ENCODE measurements at places on chromosomes 5 and 9.

GRCh38 chr5:148542812-148543211 lies 111.5 kb downstream of the HTR4 start:
- DNase-seq: peak; percentile 55

DNA sequence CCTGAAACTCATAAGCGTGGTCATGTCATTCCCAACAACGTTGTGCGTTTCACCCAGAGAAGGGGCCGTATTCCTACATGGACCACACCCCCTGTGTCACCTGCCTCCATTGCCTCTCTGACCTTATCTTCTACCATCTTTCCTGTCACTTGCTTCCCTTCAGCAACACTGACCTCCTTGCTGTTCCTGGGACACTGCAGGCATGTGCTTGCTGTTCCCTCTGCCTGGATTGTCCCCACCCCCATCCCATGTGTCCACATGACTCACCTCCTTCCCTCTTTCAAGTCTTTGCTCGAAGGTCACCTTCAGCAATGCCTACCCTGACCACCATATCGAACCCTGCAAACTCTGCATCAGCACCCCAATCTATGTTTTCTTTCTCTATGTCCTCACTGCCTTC lies 133.2 kb upstream of the ZNF618 start:
- DNase-seq: no peak

- DNase-seq: no peak
Observed at GRCh38 chr5:75414241-75414640, 77.2 kb downstream of the HMGCR start.

GRCh38 chr9:113646491-113646890 lies 183.0 kb downstream of the RGS3 start:
- DNase-seq: no peak

- DNase-seq: no peak
Observed at GRCh38 chr5:139701056-139701741, 53.0 kb downstream of the CXXC5 start.

- DNase-seq: no peak
Observed at GRCh38 chr5:163731256-163731655, 225.8 kb downstream of the MAT2B start.

DNA sequence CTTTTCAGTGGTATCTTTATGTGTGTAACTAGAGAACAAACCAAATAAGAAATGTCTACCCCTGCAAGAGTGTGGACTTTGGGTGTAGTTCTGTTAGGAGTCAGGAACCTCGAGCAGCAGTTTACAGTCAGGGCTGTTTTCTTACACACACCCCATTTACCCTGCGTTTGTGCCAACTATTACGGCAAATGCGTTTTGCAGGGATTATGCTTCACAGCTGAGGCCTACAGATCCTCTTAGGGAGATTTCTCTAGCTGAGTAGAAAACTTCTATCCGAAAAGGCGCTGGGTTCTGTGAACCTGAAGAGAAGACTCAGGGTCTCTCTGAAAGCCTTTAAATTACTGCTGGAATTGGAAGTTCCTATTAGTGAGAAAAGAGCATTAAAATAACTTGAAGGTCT lies 51.4 kb downstream of the ACER2 start:
- DNase-seq: no peak

- DNase-seq: no peak
Observed at GRCh38 chr9:14326264-14326826, 12.4 kb upstream of the NFIB start.

DNA sequence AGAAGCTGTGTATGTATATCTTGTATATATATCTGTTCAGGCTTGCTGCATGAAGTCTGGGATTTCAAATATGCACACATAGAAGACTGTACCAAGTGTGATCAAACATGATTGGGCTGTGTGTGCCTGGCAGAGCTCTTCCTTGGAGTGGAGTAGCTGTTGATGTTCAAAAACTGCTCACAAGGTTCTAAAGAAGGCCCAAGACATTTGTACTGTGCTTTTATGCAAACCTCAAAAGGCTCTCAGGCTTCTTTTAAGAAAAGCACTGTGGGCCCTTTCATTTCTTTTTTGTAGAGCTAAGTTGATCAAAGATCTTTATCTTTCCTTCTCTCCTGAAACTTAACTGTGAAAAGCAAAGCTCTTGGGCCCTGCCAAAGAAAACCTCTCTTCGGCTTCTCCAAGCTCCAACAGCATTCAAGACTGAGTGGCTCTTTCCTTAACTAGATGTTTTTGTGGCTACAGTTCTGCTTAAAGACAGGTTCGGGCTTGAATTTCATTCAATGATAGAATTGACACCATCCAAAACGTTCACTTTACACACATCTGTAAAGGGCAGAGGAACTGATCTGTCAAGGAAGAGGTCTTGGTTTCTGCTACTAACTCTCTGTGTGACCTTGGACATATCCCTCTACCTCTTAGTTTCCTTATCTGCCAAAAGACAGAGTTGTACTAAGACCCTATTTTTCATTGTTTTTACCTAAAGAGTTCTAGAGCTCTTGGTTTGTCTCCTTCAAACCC lies 105.8 kb upstream of the IL6ST start:
- DNase-seq: no peak

DNA sequence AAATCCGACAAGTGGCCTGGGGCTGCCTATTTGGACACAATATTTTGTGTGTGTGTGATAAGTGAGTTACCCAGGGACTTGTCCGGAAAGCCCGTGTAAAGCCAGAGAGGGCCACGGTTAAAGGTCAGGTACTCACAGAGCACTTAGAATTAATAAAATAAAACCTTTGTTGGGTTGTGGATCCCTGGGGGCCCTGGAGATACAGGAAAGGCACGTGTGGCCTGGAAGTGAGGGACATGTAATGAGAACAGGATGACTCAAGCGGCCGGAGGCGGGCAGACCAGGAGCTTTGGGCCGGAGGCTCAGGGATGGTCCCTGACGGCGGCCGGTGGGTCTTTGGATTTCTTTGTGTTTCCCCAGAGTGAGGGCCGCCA lies 1.0 kb downstream of the DMRT2 start:
- DNase-seq: no peak

DNA sequence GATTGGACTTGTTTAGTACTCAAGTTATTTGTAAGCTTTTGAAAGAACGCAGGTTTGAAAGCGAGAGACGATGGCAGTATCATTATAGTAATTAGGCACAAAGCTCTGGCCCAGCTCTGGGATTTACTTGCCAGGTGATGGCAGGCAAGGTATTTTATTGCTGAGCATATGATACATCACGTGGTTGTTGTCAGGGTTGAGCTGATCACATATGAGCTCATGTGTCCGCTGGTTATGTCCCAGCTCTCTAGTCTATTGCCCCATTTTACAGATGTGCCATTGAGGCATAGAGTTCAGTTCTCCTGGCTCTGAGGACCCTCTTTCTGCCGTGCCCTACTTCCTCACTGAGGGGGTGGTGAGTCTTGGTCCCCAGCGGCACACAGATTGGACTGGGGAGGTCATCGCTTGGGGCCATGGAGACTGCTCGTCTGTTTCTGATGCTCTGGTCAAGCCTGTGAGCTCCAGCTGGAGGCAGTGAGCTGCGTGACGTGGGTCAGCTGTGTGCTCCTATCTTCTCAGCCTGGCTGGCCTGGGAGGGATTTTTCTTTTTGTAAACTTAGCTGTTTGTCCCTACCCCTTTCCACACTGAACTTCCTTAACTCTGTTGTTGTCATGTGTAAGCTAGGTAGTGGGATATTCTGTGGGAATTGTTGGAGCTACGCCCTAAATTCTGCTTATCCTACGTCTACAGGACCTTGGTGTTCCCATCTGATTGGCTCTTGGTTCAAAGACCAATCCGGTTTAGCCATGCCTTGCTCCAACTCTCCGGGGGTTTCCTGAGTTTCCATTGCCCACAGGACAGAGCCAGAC lies 2.2 kb downstream of the NXNL2 start:
- DNase-seq: no peak

DNA sequence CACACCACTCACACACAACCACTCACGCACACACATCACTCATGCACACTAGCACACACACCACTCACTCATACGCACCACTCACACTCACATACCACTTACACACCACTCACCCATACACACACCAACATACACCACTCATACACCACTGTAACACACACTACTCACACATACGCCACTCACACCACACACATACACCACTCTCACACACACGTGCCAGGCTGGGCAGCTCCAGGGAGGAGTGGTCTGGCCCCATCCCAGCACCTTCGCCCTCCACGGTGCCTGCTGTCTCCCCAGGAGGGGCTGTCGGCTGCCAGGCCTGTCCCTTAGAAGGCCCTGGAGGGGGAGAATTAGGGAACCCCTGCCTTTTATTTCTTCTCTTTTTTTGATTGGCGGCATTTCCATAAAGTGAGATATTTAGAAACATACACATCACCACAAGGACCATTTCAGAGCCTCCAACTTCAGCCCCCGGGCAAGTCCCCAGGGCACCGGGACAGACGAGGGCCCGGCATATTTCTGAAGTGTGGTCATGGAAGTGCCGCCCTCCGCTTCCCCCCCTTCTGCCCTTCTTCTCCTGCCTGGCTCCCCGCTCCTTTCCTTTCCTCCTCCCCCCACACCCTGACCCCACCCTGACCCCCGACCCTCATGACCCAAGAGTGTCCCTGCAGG lies 6.3 kb upstream of the ASB6 start:
- DNase-seq: no peak

- no peak for DNase-seq
Observed at GRCh38 chr5:160198146-160198545, 31.2 kb upstream of the FABP6 start.

DNA sequence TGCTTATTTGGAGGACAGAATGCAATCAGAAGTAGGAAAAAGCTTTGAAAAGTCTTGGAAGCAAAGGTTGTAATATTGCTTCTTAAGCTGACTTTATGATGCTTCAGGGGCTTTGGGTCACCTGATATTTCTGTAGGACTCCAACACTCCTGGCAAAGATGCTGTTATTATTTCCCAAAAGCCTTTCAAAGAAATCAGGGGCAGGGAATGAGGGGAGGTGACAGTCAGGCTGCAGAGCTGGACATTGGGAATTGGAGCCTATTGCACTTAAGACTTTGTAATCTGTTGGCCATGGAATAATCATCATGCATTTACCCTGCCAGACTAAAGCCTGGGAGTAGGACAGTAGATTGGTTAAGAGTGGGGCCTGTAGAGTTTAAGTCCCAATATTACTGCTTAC lies 168.3 kb upstream of the IL12B start:
- no peak for DNase-seq

DNA sequence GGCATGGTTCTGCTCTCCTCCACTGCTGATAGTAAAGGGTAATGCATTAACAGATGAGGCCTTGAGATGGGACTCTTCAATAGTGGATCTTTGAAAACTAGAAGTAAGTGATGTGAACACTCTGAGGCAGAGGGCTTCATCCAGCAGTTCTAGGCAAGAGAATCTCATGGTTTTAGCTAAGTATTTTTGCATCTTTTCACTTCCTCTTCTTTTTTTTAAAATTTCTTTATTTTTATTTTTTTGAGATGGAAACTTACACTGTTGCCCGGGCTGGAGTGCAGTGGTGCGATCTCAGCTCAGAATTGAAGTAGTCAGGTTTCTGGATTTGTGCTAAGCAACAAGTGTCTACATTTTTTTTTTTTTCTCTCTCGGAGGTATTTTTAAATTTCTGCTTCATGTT lies 101.9 kb downstream of the MTRR start:
- no peak for DNase-seq

- DNase-seq: no peak
Observed at GRCh38 chr5:147898875-147899401, 7.4 kb downstream of the C5orf46 start.

DNA sequence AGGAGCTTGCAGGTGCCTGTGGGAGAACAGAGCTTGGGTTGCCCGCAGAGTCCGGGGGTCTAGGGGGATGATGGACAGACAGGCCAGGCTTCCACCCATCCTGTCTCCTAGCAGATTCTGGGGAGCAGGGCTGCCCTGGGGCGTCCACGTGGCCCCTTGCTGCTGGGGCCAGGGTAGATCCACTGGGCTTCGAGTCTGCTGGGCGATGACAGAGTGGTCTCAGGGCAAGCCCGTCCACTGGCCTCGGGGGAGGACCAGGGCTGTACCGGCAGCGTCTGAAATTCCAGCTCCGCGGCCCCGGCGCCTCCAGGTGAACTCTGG lies 124.2 kb upstream of the IRX4 start:
- DNase-seq: no peak

- peak; percentile 13 for DNase-seq
Observed at GRCh38 chr5:132063090-132063911, 2.8 kb downstream of the IL3 start.

DNA sequence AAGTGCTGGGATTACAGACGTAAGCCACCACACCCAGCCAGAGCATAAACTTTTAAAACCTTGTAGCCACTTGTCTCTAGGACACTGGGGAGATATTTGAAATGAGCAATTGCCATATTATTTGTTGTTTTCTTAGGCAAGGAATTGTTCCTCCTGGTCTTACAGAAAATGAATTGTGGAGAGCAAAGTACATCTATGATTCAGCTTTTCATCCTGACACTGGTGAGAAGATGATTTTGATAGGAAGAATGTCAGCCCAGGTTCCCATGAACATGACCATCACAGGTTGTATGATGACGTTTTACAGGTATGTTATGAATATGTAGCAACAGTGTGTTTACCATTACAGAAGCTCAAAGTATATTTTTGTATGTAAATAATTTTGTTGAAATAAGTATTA lies 30.5 kb downstream of the SFXN1 start:
- no peak for DNase-seq

DNA sequence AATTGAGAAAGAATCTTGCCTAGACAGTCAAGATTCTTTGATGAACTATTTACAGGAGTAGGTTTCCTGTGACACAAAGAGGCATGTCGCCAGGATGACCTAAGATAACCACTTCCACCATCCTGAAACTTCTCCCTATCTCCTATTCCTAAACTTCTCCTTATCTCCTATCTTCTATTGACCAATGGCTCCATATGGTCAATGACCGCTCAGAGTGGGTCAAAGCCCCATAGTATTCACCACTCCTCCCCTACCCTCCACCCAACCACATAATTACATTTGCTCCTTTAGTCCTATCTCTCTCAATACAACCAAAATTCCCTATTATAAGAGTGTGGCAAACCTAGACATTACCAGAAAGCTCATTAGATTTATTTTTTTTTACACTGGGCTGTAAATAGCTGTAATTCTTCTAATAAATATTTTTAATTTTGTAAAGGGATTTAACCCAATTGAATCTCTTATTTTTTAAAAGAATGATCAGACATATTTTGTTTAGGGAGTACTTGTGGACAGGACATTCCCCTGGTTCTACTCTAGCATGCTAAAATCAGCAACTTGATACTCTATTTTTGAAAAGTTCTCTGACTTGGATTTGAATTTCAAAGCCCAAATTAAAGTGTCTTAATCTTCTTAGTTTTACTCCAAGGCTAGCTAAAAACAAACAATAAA lies 416.0 kb upstream of the CCNH start:
- no peak for DNase-seq

- DNase-seq: peak; percentile 15
Observed at GRCh38 chr9:7117676-7118561, 360.1 kb downstream of the KDM4C start.

DNA sequence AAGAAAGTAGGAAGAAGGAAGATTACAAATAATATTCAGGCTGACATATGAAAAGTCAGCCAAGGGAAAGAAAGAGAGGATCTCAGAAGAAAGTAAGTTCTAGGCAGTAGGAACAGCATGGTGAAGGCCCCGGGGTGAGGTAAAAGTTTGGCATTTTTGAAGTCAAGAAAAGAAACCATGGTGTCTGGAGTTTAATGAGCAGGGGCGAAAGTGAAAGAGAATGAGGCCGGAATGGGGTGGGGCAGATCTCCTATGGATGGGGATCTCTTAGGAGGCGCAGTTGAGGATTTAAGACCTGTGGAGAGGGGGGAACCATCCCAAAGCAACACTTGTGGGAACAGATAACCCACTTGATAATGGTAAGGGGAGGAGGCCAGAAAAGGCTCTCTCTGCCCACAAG lies 42.3 kb upstream of the SMAD5 start:
- no peak for DNase-seq

GRCh38 chr9:110255034-110255462 lies 1.3 kb downstream of the TXN start:
- DNase-seq: no peak

GRCh38 chr5:149759563-149759962 lies 29.5 kb downstream of the PPARGC1B start:
- no peak for DNase-seq
